ENCODE measurements at places on chromosomes 6 and 20.
A peak's percentile ranks its signal among the peaks of the same experiment; 100 is the strongest.

DNA sequence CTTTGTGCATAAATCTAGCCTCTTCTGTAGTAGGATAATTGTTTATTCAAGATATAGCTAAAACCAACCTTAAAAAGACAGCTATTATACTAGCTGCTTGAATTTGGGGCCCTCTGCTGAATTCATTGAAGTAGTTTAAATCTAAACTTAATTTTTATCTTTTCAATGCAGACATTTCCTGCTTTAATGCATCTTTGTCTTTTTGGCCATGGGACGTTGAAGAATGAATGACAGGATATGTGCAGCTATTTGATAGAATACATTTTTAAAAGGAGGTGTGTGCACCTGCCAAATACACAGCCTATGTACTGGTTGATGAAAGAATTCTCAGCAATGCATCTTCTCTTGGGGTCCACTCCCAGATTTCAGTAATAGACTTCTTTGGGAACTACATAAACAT lies 524.9 kb downstream of the PHF3 start:
- DNase-seq: no peak

GRCh38 chr6:12555267-12555666 lies 161.3 kb upstream of the PHACTR1 start:
- DNase-seq: no peak

DNA sequence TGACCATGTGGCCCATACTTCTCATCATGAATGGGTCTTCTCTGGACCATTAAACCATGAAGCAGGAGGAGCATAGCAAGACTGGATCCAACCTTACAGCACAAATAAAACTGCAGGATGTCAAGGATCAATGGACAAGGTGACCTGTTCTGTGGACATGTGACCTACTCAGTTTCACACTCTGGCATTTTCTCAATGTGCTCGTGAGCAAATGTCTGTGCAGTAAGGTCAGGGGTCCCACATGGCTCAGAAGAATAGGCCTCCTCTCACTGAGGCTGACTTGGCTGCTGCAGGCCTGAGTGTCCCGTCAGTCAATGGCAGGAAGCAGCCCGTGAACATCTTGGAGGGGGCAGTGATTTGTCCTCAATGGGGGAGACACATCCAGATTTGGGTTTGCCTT lies 60.2 kb upstream of the IL20RA start:
- no peak for DNase-seq

- DNase-seq: peak; percentile 36
These were observed 22.6 kb upstream of the HLA-DQB2 start for GRCh38 chr6:32785781-32786533.

- no peak for DNase-seq
These were observed 124.6 kb downstream of the SLC23A2 start for GRCh38 chr20:4876731-4877130.

DNA sequence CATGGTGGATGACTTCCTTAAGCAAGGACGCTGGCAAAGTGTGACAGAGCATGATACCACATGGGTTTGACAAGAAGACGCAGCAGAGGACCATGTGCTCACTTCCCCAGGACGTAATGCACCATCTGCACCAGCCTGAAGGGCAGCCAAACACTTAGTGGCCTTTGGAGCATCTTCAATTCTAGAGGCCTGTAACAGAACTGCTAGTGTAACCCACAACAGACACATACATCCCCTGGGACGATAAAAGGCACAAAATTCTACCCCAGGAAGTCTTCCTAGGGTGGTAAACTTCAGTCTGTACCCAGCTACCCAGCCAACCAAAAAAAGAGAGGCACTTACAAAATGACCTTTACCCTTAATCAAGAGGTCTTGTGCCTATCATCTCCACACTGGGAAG lies 9.2 kb upstream of the CPNE1 start:
- no peak for DNase-seq

GRCh38 chr6:157246048-157246630 lies 77.2 kb downstream of the TMEM242 start:
- no peak for DNase-seq

- DNase-seq: no peak
These were observed 773.6 kb upstream of the SLC35B3 start for GRCh38 chr6:9208966-9209365.

DNA sequence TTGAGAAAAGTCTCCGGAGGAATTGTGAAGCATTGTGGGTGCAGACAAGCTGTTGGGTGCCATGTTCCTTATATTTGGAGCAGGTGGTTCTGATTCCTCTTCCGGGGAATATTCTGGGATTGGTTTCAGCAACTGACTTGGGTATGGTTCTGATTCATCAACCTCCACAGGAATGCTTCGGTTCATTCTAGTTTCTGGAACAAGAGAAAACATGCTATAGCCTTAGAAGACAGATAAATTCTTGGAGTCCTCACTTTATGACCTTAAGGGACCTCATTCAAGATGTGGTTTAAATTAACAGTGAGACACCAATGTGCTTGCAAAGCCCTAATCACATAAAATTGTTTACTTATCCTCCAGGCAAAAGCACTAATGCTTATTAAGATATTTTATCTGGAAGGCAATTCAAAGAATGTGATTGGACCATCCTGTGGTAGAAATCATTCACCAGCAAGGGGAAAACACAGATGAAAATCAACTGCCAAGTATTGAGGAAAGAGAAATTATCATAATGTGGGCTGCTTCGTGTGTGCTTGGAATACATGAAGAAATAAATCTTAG lies 13.7 kb downstream of the TRAF3IP2 start:
- no peak for DNase-seq

- DNase-seq: peak; percentile 16
These were observed 300.7 kb downstream of the CLIC5 start for GRCh38 chr6:45714741-45715507.

GRCh38 chr20:51156041-51156982 lies 133.4 kb upstream of the KCNG1 start:
- peak; percentile 44 for DNase-seq

- DNase-seq: no peak
These were observed 39.2 kb upstream of the IL17A start for GRCh38 chr6:52146851-52147445.

GRCh38 chr6:161658211-161658610 lies 384.4 kb upstream of the AGPAT4 start:
- no peak for DNase-seq
